ENCODE measurements at places on chromosomes 1 and 21.

GRCh38 chr1:23451441-23451840 is 26.9 kb upstream of the TCEA3 start:
- no peak for DNase-seq

GRCh38 chr1:39509360-39510009 is 18.0 kb downstream of the BMP8A start:
- no peak for DNase-seq

GRCh38 chr1:50949286-50949982 is 10.6 kb downstream of the FAF1 start:
- no peak for DNase-seq

DNA sequence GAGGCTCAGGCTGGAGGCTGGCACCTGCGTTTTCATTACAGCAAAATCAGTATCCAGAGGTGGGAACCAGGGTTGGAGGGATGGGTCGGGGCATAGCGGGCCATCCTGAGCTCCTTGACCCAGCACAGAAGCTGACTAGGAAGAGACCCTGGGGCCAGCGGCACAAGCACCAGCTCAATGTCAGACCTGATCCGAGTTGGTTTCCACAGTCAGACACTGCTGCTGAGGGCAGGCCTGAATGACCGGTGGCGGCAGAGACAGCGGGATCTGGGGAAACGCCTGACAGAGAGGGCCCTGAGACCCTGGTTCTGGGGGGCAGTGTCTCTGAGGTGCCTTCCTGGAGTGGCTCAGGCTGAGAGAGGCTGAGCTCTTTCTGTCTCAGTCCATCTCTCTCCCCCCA is 162.0 kb upstream of the C1orf174 start:
- no peak for DNase-seq

- no peak for DNase-seq
These were observed 110.5 kb upstream of the USH2A start for GRCh38 chr1:216533776-216534175.

DNA sequence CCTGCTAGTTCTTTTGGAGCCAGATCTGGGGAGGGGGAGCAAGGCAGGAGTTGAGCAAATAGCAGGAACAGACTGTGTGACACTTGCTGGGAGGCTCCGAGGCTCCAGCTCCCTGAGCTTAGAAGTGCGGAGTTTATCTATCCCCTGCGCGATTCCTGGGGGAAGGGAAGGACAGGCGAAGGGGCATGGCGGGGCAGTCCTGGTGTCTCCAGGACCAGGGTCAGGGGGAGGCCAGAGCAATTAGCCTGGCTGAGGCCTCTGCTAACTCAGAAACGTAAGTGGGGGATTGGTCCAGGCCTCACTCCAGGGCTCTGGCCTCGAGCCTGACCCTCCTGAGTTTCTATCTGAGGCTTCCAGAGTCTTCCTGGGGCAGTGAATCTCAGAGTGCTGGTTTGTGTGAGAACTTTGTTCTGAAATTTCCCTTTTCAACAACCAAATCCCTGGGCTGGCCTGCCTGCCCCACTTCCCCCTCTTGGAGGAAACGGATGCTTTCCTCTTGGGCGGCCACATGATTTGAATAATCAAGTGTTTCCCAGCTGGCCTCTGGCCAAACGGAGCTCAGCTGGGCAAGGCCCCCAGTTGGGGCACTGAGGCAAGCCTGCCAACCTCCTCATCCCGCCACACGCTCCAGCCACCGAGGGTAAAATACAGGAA is 15.6 kb downstream of the ALPL start:
- DNase-seq: no peak

DNA sequence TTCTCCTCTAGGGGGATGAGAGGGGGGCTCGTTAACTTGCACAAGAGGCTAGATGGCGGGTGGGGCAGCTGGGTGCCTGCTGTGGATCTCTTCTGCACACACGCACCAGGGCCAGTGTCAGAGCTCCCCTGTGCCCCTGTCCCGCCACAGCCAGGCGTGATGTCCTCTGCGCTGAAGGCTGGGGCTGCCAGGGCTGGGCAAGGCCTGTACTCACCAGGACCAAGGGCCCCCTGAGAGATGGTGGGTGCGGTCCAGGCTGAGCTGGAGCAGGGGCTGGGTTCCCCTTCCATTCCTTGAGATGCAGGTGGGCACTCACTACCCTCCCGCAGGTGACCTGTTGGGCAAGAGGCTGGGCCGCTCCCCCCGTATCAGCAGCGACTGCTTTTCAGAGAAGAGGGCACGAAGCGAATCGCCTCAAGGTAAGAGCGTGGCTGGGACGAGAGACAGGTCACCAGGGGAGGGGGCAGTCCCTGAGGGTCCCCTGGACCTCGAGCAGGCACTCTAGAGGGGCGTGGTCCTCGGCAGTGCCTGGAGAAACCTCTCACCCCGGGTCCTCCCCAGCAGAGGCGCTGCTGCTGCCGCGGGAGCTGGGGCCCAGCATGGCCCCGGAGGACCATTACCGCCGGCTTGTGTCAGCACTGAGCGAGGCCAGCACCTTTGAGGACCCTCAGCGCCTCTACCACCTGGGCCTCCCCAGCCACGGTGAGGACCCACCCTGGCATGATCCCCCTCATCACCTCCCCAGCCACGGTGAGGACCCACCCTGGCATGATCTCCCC is 15.2 kb downstream of the SAMD11 start:
- DNase-seq: no peak

DNA sequence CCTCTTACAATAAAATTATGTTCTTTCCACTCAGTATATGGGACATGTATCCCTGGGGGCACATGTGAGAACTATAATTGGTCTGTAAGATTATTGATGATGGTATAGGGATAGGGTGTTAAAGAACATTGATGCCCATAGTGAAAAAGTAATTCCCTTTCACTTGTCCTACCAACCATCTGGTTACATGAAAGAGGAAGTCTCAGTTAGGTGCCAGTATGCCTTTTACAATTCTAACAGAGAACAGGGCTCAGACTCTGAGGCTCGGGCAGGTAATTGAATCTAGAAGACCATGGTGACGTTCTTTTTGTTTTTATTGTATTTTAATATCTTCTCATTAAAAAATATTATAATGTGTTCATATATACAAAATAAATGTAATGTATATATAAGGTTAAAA is 113.6 kb downstream of the FGGY start:
- no peak for DNase-seq

DNA sequence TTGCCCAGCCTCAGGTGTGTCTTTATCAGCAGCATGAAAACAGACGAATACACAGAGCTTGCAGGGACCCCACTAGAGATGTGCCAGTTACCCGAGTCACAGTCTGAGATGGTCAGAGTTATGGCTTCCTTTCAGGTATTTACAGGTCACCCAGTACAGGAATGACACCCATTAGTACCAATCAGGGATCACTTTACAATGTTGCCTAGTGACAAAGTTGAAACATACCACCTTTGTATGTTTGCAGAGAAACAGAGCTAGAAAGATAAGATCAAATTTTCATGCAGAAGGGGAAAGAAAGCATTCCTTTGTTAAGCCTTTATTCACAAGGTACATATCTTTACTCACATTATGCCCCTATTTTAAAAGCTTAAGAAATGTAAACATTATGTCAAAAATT is 137.6 kb downstream of the RGS7 start:
- DNase-seq: no peak

- no peak for DNase-seq
These were observed 11.4 kb downstream of the FASLG start for GRCh38 chr1:172670316-172670715.

DNA sequence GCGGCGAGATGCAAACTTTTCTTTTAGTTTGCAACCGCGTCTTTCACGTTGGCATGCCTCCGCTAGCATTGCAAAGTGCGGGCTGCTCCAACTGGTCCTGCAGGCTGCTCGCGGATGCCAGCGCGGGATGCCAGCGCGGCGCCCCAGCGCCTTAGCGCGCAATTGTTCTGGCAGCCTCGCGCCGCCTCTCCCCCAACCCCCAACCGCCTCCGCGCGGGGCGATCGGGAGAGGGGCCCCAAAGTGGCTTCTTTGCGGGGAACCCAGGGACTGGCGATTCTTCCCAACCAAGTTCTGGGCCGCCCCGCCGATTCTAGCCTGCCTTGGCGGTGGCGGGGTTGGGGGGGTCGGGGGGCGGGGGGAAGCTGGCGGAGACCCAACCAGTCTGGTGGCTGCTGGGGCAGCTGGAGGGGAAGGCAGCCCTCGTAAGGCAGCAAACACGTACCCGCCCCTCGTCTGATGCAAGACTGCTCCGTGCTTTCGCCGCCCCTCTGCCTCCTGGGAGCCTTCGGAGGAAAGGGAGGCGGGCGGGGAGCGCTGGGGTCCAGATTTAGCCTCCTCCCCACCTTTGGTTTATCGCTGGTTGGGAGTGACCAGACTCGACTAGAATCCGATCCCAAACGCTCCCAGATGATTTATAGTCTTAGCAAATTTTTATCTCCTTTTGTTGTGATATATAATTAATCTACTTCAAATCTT is 756 bp downstream of the PHGDH start:
- no peak for DNase-seq

GRCh38 chr21:31317688-31318087 is 26.4 kb downstream of the TIAM1 start:
- no peak for DNase-seq

DNA sequence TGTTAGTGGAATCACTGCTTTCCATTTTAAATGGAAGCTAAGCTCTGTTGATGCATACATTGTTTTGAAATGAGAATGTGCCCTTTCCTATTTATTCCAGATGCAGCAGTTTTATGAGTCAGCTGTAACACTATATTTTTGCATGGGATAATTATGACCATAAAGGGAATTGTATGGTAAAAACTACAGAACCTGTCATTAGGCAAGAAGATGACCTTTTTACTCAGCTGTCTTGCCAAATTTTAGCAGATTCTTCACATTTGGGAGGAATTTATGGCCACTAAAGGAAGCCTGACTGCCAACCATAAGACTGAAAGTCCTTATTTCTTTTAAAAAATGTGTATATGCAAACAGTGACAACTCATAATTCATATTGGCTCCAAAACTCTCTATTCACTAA is 356.3 kb upstream of the PRMT6 start:
- DNase-seq: peak; percentile 13

- DNase-seq: no peak
These were observed 3.7 kb downstream of the TRIM46 start for GRCh38 chr1:155177192-155177917.

DNA sequence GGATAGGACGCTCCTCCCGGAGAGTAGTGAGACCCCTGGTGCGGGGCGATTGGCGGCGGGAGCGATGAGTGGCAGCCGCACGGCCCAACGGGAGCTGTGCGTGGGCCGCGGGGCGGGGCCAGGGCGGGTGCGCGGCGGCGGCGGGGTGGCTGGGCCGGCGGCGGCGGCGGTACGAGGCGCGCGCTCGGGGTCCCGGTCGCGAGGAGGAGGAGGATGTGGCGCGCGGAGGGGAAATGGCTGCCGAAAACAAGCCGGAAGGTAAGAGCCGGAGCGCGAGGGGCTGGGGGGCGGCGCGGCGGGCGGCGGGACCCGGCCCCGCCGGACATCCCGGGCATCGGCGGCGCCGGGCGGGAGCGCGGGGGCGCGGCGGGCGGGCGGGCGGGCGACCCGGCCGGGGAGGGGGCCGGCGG is at the start of gene CAMTA1:
CAMTA1 (plus strand) TSS at position 137 of the 410 bp plus-strand sequence; CDS start at position 214, 77 bp downstream.
- no peak for DNase-seq

- DNase-seq: no peak
These were observed 123.6 kb downstream of the ELAVL4 start for GRCh38 chr1:50232336-50232735.

GRCh38 chr1:59431566-59432294 is 134.8 kb downstream of the FGGY start:
- no peak for DNase-seq

GRCh38 chr1:82197606-82198005 is 396.9 kb downstream of the ADGRL2 start:
- no peak for DNase-seq

DNA sequence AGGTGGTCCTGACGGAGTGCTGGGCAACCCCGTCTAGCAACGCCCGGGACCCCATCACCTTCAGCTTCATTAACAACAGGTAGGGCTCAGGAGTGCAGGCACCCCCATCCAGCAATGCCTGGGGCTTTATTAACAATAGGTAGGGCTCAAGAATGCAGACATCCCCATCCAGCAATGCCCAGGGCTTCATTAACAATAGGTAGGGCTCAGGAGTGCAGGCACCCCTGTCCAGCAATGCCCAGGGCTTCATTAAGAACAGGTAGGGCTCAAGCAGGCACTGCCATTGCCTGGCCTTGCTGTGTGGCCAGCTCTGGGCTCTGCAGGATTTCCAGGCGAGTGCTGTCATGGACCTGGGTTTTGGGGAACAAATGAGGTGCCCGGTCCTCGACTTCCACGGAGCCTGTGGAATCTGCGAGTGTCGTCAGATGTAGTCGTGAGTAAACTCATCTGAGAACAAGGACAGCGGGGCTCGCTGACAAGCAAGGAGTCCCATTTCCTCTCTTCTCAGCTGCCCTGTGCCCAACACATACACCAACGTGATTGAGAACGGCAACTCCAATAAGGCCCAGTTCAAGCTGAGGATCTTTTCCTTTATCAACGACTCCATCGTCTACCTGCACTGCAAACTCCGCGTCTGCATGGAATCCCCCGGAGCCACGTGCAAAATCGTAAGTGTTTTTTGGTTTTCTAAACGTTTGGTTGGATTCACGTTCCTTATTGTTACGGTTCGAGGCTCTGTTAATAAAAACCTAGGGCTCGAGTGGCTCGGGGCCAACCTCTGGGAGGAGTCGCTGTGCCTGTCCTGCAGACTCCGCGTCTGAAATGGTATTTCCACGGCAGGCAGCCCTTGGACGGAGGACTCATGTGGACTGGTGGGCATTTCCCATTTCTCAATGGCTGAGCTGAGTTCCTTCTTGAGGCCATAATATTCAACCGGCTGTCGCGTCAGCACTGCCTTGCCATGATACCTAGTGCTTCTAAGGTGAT is 56.3 kb downstream of the UMODL1 start:
- DNase-seq: no peak

- no peak for DNase-seq
These were observed 104.7 kb downstream of the CAMTA1 start for GRCh38 chr1:6889875-6890480.

DNA sequence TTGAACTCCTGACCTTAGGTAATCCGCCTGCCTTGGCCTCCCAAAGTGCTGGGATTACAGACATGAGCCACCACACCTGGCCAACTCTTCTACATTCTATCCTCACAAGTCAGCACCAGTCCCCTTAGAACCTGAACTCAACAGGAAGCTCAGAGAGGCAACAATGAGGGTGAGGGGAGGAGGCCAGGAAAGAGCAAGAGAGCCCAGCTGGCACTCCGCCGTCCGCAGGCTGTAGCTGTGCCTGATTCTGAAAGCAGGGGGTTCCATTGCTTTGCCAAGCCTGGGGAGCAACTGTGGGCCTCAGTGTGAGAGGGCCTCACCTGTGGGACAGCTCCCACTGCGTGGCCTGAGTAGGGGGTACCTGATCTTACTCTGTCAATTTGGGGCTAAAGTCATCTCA is 18.7 kb downstream of the STK40 start:
- DNase-seq: no peak

Data from brain pericyte (primary cell).